ENCODE measurements at places on chromosomes 7 and 10.

GRCh38 chr7:40874756-40875155, 740.0 kb downstream of the SUGCT start:
- DNase-seq: no peak

GRCh38 chr10:129163531-129163930, 303.5 kb upstream of the MGMT start:
- no peak for DNase-seq

DNA sequence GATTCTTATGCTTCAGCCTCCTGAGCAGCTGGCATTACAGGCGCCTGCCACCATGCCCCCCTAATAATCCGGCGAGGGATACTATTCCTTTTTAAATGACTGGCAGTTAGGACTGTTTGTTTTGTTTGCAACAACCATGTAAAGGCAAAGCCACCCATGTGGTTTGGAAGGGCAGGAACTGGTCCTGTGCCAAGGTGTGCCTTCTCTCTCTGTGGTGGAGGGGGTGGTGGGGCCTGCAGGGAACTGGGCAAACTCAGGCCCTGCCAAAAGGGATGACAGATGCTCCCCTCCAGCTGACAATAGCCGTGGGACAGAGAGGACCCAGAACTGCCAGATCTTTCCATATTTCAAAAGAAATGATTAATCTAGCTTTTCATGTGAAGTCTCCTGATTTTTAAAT, 23.5 kb upstream of the WAPL start:
- no peak for DNase-seq

GRCh38 chr7:36082910-36083309, 70.1 kb upstream of the EEPD1 start:
- no peak for DNase-seq

GRCh38 chr10:65818990-65819389, 1106.8 kb upstream of the LRRTM3 start:
- no peak for DNase-seq

- no peak for DNase-seq
Measured at GRCh38 chr10:66762218-66762729, 163.6 kb upstream of the LRRTM3 start.

- no peak for DNase-seq
Measured at GRCh38 chr10:129809841-129810240, 154.2 kb downstream of the EBF3 start.

DNA sequence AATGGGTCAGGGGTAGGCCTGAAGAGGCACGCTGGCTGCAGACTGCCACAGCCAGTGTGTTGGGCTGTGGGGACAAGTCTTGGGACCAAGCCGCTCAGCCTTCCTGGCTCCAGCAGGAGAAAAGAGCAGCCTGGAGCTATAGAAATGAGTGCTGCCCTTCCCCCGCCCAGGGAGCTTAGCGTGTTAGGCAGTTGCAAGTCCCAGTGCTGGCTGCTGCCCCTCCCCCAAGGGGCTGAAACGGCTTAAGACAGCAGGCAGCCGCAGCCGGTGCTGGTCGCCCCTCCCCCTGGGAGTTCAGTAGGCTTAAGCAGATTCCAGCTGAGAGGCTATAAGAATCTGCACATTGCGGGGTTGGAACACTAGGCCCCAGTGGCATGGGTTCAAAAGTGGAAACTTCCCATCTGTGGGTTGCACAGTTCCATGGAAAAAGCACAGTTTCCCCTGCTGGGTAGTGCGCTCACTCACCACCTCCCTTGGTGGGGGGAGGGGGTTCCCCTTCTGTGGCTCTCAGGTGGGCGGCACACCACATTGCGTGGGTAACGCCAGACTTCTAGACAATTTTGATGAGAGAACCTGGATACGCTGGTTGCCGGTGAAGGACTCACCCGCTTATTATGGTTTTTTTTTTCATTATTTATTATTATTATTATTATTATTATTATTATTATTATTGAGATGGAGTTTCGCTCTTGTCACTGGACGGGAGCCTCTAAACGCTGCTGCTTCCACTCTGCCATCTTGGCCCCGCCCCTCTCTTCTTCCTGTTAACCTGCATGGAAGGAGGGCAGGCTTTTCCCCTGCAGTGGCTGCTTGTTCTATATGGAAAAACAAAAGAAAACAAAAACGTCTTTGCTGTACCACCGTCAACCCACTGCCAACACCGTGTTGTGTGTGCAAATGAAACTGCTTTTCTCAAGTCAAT, 151.1 kb downstream of the CXCL12 start:
- no peak for DNase-seq

GRCh38 chr7:157568106-157568769, 231.4 kb downstream of the DNAJB6 start:
- no peak for DNase-seq

DNA sequence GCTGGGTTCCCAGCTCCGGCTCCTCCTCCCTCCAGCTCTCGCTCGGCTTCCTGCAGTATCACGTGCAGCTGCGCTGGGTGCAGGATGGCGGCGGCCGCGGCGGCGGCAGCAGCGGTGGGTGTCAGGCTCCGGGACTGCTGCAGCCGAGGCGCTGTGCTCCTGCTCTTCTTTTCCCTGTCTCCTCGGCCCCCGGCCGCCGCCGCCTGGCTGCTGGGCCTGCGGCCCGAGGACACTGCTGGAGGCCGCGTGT, at the start of gene CNNM1:
CNNM1 (plus strand) TSS at position 53 of the 250 bp plus-strand sequence; CDS start at position 85, 32 bp downstream.
- peak; percentile 46 for DNase-seq

DNA sequence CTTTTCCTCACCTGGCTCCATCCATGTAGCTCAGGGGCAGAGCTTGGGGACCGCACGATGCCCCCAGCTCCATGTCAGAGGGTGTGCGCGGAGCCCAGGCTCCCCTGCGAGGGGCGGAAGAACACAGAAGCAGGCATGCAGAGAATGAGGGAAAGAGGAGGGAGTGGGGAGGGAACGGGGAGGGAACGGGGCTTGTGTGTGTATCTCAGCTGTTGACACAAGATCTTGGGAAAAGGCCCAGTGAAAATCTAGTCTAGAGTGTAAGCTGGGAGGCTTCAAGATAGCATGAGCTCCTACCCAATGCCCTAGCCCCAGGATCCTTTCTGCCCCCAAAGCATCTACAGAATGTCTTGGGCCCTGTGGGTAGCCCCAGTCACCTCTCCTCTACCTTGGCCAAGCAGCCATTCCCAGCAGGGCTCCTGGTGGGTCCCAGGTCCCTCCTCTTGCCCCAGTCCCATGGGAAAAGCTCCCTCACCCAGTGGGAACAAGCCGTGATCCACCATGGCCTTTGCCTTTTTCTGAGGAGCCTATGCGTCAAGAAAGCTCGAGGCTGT, 25.1 kb upstream of the NDST2 start:
- DNase-seq: no peak

- DNase-seq: no peak
Measured at GRCh38 chr7:117375380-117375779, 51.9 kb downstream of the ASZ1 start.

DNA sequence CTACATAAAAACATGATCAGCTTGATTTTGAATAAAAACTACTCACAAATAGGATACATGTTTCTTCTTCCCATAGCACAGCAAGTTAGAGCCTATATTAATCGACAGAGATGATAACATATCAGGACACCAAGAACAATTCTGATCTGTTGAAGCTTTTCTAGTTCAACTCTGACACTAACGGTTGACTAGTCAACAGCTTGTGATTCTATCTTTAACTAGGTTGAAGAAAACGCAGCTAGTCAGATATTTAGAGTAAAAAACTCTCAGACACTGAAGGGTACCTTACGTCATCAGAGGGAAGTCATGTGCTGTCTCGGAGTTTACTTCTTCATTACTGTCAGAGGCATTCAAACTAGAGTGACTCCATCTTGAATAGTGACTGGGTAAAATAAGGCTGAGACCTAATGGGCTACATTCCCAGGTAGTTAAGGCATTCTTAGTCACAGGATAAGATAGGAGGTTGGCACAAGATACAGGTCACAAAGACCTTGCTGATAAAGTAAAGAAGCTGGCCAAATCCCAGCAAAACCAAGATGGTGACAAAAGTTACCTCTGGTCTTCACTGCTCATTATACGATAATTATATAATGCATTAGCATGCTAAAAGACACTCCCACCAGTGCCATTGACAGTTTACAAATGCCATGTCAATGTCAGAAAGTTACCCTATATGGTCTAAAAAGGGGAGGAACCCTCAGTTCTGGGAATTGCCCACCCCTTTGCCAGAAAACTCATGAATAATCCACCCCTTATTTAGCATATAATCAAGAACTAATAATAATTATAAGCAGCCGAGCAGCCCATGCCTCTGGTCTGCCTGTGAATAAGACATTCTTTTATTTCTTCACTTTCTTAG, 21.3 kb downstream of the CCDC71L start:
- no peak for DNase-seq

- no peak for DNase-seq
Measured at GRCh38 chr10:75441196-75441595, 9.8 kb downstream of the LRMDA start.

GRCh38 chr7:46725838-46726237, 804.8 kb upstream of the IGFBP3 start:
- no peak for DNase-seq

- DNase-seq: no peak
Measured at GRCh38 chr7:114944745-114945625, 23.1 kb downstream of the MDFIC start.

DNA sequence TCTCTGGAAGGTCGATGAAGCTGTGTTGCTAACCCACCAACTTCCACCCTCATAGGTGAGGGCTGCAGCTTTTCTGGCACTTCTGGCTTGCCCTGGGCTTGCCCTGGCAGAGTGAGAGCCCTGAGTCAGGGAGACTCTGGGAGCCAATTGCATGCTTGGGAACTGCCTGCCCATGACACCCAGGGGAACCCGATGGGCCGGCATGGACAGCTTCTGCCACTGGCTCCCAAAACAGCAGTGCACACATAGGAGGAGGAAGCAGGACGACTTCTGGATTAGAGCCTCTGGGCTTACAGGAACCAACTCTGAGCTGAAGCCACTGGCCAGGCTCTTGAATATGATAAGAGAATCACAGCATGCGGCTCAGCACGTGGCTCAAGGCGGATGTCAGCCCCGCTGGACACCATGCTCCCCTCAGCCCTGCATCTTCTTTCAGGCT, 135.2 kb upstream of the UNC5B start:
- DNase-seq: no peak

GRCh38 chr7:2959103-2959680, 84.5 kb downstream of the CARD11 start:
- no peak for DNase-seq

GRCh38 chr10:18501198-18501597, 150.2 kb downstream of the NSUN6 start:
- no peak for DNase-seq

DNA sequence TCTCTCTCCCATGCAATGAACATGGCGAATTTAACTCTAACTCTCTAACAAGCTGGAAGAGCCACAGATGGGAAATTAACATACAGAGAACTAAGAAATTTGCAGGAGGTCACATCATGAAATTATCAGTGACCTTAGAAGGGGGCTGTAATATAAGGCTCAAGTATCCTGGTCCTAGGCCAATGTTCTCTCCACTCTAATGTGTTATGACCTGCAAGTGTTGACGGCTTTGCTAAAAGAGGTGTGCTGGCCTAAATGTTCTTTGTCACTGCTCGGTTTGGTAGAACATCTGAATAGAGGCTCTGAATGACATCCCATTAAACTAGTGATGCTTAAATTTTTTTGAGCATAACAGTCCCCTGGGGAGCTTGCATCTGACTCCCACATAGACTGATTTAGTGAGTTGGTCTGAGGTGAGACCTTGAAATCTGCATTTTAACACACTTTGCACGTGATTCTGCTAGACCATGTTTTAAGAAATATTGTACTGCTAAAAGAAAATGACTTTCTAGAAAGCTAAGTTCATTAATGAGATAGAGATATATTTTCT, 129.3 kb downstream of the GFRA1 start:
- no peak for DNase-seq

DNA sequence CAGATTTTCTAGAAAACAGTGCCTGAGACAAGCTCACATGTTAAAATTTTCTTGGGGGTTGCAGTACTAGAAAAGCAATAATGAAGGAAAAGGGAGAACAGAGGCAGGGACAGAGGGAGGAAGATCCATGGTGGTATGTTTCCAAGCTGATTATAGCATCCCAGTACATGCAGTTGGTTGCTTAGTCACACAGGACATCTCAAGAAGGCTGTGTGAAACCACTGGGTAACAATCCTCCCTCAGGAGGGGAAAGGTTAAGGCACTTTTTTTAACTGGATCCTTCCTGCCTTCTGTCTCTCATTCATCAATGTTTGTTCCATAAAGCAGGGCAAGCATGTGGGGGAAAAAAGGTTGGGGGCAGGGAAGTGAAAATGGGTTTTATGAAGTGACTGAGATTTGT, 6.1 kb upstream of the IMMP2L start:
- DNase-seq: no peak

DNA sequence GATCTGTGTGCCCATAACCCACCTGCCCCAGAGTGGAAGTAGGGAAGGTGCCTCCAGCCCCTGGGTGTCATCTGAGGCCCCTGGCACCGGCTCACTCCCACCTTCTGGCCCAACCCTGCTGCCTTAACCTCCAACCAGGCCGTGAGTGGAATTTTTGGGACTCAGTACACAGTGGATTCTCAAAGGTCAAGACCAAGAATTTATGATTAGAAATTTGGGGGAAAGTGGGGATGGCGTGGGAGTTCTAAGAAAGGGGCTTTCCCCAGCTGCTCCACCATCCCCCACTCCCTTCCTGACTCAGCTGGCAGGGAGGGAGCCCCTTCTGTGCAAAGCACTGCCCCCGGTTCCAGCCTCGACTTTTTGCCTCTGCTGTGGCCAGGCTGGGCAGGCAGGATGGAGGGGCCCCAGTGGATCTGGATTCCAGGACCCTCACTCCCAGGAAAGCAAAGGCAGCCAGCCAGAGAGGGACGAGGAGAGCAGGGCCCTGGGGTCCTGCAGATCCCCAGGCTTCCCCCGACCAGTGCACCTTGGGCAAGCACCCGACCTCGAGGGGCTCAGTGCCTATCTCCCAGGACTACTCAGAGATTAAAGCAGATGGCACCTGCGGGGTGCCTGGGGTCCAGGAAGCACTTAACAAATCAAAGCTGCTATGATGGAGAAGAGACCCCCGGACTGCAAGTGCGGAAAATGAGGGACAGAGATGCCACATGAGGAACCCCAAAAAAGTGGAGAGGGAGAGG, 12.8 kb downstream of the SPOCK2 start:
- no peak for DNase-seq

DNA sequence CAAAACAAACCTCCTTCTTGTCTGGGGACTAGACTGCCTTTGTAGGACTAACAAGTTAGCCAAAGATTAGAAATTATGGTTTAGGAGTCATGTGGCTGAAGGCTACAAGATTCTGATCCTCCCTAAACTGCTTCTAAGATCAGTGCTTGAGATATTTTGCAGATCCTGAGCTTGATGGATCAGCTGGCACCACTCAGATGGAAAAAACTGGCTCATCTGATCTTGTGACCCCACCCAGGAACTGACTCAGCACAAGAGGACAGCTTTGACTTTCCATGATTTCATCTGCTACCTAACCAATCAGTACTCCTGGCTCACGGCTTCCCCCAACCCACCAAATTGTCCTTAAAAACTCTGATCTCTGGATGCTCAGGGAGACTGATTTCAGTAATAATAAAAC, 271.5 kb upstream of the TAC1 start:
- DNase-seq: no peak

Measured in activated CD4-positive, alpha-beta T cell treated with anti-CD3 and anti-CD28 coated beads, Interleukin-2, amount 50 U/mL, for 48 hours (primary cell).